Activated naive CD8-positive, alpha-beta T cell treated with anti-CD3 and anti-CD28 coated beads for 36 hours (primary cell): ENCODE measurements at places on chromosomes 3 and 15.

GRCh38 chr3:168220556-168220955 is 124.8 kb upstream of the GOLIM4 start:
- no peak for DNase-seq

DNA sequence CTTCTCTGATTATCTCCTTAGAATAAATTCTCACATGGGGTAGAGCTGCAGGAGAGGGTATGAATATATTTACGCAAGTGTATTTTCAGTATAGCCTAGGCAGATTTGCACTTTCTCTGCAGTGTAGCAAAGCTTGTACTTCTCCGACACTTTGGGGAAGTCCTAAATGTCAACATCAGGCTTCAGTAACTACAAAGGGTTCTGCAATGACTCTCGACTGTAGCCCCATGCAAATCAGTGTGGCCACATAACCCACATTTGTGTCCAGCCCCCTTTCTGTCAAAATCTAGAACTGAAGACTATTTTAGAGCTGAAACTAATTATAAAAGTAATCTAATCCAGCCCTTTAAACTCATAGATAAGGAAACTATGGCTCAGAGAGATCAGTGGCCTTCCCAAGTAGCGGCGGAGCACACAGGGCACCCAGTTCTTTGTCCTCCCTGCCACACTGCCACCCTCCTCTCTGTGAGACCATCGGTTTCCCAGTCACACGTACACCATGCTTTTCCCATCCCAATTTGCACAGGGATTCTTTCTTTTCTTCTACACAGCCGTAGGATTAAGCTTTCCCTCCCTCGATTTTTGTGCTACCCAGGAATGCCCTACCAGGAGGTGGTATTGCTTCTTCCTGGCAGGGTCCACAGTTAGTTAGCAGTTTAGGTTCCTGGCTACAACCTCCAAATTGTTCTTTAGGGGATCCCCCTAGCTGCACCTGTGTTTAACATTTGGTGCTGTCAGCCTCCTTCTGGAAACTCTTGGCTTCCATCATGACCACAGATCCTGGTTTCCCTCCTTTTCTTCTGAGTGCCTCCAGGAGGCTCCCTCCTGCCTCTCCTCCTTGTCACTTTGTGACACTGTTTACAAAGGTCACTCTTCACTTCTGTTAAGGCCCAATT is 22.9 kb downstream of the MRAS start:
- peak; percentile 30 for DNase-seq

- no peak for DNase-seq
These were observed 1.3 kb downstream of the FRMD5 start for GRCh38 chr15:44193651-44194322.

DNA sequence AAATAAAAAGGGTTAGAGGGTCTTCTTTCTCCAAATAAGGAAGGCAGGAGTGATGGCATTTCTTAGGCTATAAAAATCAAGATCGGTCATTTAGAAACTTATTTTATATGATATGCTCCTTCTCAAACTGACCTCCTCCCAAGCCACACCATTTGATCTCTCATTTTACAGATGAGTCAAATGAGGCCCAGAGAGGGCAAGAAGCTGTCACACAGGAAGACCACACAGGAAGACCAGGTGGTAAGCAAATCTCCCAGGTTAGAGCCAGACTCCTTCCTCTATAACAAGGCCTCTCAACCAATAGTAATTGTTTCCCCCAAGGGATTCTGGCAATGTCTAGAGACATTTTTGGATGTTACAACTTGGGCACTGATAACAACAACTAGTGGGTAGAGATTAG is 13.8 kb downstream of the TLE3 start:
- DNase-seq = no peak

- DNase-seq = no peak
These were observed 66.9 kb upstream of the C15orf39 start for GRCh38 chr15:75134748-75135147.

- no peak for DNase-seq
These were observed 208.6 kb downstream of the ZIC4 start for GRCh38 chr3:147197739-147198138.

DNA sequence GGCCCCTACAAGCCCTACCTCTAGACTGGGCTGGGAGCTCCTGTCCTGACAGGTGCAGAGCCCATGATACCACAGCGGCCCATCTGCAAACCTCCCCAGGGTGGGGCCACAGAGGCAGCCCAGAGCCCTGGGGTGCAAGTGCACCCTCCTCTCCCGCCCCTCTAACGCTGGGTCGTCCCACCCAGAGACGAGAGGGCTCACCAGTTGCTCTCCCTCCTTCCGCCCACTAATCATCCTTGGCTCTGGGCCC is 742 bp downstream of the TNK2 start:
- DNase-seq = no peak

GRCh38 chr3:130854208-130854864 is 39.5 kb upstream of the ATP2C1 start:
- no peak for DNase-seq

DNA sequence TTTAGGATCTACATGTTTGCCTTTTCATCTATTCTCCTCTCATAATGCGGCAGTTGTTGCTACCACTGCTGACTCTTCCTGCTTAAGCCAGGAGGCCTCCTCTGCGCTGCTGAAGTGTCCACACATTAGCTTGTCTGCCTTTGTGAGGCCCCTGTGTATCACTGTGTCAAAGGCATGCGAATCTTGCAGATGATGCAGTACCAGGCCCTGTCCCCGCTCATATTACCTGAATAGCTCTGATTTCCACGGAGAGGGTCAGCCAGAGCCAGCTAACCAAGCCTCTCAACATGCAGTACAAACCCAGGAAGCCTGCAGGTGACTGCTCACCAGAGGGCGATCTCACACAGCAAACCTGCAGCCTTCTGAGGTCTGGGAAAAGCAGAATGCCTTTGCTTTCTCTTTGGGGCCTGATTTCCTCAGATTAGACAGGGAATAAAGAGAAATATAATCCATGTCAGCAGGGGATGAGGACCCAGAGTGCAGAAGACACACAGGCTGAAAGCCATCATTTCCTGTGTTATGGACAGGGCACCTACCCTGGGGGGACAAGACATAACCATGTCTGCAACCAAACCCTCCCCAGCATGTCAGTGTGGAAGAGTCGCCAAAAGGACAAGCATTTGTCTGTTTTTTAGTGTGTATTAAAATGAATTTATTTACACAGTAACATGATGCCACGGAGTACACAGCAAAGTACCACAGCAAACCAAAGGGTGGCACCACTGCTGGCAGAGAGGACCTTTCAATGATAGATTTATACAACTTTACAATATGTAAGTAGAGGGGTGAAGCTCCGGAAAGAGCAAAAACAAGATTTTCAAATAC is 36.8 kb upstream of the TSPAN3 start:
- DNase-seq = peak; percentile 32

- DNase-seq = peak; percentile 46
These were observed 557 bp downstream of the ELL3 start for GRCh38 chr15:43776101-43776717.

GRCh38 chr3:120182613-120183511 is 88.6 kb upstream of the GSK3B start:
- DNase-seq = no peak

DNA sequence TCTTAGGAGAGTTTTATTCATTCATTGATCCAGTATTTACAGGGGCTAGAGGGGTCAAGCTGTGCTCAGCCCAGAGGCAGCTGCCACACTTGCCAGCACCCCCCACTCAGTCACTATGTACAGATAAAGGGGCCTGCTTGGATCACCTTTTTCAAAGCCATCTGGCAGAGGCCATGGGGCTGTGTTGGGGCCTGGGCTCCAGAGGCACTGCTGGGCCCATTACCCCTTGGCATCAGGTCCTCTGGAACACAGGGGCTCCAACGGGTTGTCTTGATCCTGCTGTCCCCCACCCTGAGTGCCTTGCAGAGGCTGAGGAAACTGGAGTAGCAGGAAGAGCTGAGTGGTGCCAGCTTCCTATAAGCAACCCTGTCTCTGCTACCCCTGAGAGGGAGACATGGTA is 43.9 kb downstream of the SEMA3G start:
- DNase-seq = no peak

GRCh38 chr3:60131618-60132017 is 1081.8 kb upstream of the CFAP20DC start:
- no peak for DNase-seq

GRCh38 chr3:191440532-191440931 is 20.4 kb upstream of the PYDC2 start:
- DNase-seq = no peak

GRCh38 chr15:77027697-77028450 is 32.9 kb downstream of the PSTPIP1 start:
- DNase-seq = no peak

GRCh38 chr3:40864915-40865314 is 334.4 kb upstream of the CTNNB1 start:
- DNase-seq = no peak

- DNase-seq = no peak
These were observed 112.0 kb upstream of the TJP1 start for GRCh38 chr15:29934251-29934650.

- DNase-seq = no peak
These were observed 69.1 kb upstream of the SEC13 start for GRCh38 chr3:10389995-10390394.

DNA sequence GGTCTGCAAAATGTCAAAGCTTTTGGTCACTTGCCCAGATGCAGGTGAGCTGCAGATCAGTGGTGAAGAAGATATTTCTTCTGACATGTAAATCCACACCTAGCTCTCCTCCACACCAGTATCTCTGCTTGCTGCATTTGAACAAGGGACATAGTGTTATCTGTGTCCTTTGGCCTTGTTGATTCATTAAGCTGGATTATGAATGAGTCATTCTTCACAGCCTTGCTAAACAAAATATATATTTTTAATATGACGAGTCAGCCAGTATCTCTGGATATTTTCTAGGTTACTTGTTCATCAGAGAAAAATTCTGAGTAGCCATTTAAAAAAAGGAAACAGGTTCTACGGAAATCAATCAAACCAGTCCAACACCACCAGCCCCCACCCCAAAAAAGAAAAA is 190.6 kb upstream of the ADAMTS9 start:
- no peak for DNase-seq

DNA sequence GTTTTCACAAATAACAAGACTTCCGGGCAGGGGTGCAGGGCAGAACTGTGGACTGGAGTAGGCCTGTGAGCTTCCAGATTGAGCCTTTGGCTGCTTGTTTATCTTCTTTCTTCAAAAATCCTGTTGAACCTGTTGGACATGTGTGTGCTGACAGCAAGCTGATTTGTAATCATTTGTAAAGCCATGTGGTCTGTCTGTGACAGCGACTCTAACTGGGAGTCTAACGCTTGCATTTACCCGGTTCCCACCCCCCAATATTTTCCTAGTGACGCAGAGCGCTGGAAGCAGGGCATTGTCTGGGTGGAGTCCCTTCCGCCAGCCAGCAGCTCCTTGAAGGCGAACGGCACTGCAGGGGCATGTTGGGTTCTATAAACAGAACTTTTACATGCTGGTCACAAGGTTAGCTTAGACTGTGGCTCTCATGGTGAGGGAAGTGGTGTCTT is 85.7 kb upstream of the MYZAP start:
- DNase-seq = no peak

GRCh38 chr3:4980229-4981203 is 1.3 kb downstream of the BHLHE40 start:
- peak; percentile 92 for DNase-seq
